ENCODE measurements at places on chromosomes 11 and 22. TPM values are rescaled to one million over a fixed set of nuclear protein-coding genes. Genes with fewer than 3 reads are reported as not detected.

DNA sequence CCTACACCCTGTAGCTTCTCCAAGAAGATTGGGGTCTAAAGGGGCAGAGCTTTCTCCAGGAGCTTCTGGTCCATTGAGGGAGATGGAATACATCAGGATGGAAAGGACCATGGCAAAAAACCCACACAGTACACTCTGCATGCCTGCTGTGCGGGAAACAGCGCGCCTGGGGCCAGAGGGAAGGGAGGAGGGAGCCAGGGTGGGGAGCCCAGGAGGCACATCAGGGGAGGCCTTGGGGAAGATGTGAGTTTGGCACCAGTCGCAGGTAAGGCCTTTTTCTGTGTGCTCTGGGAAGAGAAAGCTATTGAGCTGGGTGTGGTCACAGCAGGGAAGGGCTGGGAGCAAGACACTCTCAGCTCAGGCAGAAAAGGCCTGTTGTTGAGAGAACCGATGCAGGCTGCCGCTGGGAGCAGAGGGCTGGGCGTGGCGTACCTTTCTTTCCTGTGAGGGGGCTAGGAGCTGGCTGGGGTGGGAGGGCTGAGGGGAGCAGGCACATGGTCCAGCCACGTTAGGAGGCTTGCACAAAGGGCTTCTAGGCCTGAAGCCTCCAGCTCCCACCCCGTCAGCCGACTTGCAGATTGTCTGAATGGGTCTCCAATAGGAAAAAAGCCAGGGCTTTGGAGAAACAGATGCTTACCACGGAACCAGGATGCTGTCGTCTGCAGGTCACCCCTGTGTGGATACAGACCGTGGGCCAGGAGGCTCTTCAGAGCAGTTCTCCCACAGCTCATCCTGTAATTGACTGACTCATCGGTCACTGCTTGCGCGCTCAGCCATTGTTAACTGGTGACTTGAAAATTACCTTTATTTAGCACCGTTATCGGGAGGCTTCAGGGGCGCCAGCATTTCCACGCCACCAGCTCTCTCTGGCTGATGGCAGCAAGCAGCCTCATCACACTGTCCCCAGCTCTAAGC is 237.3 kb downstream of the ST3GAL4 start:
- no peak for DNase-seq

- DNase-seq = no peak
These were observed 68.5 kb upstream of the IGLL5 start for GRCh38 chr22:22818861-22819855.

DNA sequence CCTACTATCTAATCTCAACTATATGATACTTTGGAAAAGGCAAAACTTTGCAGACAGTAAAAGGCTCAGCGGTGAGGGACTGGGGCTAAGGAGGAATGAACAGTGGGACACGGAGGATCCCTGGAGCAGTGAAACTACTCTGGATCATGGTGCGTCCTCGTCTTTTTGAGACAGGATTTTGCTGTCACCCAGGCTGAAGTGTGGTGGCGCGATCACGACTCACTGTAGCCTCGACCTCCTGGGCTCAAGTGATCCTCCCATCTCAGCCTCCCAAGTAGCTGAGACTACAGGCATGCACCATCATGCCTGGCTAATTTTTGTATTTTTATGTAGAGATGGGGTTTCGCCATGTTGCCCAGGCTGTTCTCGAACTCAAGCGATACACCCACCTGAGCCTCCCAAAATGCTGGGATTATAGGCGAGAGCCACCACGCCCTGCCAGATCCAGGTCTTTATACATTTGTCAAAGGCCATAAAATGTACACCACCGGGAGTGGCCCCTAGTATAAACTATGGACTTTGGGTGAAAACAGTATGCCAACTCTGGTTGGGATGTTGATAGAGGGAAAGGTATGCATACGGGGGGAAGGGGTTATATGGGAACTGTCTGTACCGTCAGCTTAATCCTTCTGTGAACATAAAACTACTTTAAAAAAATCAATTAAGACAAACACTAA is 28.0 kb upstream of the CYP2D6 start:
- DNase-seq = no peak

- no peak for DNase-seq
These were observed 56.2 kb upstream of the SC5D start for GRCh38 chr11:121236115-121237001.

The KCNK4 gene
- total RNA-seq = not detected

DNA sequence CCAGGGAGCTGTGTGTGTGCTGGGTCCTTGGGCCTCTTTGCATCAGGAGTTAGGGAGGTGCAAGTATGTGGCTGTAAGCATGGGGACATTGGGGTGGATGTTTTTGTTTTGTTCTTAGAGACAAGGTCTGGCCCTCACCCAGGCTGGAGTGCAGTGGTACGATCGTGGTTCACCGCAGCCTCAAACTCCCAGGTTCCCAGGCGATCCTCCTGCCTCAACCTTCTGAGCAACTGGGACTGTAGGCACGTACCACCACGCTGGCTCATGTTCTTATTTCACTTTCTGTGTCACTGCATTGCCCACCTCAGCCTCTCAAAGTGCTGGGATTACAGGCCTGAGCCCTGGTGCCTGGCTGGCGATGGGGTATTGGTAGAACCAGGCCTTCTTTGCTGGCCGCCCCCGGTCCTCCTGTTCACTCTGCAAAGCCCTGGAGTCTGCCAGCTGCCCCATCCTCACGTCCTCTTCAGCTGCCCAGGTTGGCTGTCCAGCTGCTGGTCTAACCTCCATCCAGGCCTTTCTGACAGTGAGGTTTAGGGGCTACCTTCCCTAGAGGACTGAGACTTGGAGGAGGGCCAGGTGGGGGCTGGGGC is 851 bp upstream of the GRAMD4 start:
- DNase-seq = no peak

The PRR5 gene
- total RNA-seq = 7.3 TPM

DNA sequence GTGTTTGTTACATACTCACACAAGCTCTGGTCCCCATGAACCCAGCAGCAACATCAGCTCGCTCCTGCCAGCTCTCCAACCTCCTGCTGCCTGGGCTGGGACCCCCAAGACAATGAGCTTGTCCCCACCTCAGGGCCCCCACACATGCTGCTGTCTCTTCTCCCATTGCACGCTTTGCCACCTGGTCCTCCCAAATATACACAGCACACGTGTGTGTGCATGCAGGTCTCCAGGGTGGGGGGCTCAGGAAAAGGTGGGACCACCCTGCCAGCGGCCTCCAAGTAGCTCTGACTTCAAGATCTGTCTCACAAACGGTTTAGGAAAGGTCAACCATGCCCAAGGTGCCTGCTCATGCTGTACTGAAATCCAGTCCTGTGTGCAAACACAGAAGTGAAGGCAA is 68.1 kb upstream of the CCND1 start:
- no peak for DNase-seq

DNA sequence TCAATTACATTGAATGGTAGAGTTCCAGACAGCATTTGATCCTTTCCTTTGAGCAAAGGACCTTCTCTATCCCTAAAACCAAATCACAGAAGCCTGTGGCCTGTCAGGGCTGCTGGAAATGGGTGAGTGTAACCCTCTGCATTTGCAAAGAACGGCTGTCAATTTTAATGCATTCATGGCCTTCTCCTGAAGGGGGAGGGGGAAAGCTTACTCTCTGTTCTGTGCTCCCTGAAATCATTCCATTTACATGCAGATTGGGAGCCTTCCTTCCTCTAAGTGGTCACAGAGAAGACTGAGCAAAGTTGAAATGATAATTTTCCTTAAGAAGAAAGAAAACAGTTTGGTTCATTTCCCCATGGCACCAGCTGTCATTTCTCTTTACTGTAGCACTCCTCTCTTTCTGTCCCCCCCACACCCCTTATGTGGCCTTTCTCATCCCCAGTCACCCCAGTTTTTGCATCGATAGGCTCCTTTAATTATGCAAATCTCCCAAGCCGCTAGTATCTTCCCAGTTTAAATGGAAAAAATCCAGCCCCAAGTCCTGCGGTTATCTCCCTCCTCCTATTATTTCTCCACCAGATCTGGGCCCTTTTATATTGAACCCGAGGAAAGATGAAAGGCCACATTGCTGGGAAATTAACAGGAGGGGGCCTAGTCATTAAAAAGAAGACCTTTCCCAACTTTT is 109.4 kb upstream of the KIRREL3 start:
- DNase-seq = no peak

The MMP1 gene
- 0.71 TPM for total RNA-seq

DNA sequence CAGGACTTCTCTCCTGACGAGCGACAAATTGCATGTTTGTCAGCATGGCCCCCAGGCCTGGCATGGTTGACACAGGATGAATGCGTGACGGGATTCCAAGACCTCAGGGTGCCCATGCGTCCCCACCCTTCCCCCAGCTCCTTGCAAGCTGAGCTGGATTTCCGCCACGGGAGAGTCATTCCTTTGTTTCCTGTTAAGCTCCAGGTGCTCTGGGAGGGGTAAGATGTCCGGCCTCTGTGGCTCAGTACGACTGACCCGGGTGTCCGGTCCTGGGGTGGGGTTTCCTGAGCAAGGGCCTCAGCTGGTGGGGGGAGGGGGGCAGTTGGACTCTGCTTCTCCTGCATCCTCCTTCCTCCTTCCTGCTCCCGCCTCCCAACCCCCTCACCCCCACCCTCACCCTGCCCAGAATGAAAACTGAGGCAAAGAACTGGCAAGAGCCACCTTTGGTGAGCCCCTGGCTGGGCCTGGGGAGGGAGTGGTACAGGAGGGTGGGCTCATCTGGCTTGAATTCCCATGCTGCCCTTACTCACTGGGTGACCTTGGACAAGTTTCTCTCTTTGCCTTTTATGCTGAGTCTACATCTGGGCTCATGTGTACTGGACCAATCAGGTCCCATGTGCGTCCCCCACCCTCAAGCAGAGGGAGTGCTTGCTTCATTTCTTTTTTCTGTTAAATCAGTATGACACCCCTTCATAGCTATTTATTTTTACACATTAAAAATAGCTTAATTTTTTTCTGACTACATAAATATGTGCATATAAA is 2.5 kb downstream of the CDC42EP2 start:
- no peak for DNase-seq

- DNase-seq = no peak
These were observed 152.9 kb downstream of the CACNA1I start for GRCh38 chr22:39723463-39723862.

The MRPL49 gene
- total RNA-seq = 61.1 TPM

- no peak for DNase-seq
These were observed 725.3 kb upstream of the CCDC179 start for GRCh38 chr11:23585416-23586104.

- DNase-seq = no peak
These were observed 46.4 kb downstream of the PPP6R3 start for GRCh38 chr11:68506908-68507307.

DNA sequence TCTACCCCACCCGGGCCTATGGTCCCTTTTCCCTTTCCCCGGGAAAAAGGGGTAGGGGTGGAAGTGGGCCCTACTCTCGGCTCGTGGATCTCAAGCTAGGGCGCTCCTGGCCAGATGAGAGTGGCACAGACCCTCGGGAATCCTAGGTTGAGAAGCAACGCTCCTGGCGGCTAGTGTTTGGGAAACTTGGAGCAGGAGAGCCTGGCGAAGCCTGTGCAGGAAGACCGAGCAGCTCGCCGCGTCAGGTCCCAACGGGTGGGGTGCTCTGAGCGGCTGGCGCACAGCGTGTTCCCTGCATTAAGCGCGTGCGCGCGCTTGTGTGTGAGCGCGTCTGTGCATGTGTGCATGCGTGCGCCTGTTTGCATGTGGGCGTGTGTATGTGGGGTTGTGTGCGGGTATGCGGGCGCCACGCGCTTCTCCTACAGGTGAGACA is 7.1 kb upstream of the FLI1 start:
- DNase-seq = no peak

DNA sequence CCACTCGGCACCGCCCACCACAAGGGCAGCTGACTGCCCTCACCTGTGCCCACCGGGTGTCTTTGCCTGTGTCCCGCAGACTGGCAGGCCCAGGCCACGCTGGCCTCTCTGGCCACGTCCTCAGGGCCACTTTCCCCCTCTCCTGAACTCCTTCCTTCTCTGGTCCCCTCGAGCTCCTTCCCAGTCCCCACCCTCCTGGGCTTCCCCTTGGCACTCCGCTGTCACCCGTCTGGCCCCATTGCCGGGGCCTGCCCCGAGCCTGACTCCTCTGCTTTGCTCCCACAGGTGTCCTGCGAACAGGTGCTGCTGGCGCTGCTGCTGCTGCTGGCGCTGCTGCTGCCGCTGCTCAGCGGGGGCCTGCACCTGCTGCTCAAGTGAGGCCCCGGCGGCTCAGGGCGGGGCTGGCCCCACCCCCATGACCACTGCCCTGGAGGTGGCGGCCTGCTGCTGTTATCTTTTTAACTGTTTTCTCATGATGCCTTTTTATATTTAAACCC is 14.2 kb downstream of the MCAT start:
- DNase-seq = no peak

The PRG3 gene
- total RNA-seq = not detected

The MAPK8IP2 gene
- total RNA-seq = 0.92 TPM

DNA sequence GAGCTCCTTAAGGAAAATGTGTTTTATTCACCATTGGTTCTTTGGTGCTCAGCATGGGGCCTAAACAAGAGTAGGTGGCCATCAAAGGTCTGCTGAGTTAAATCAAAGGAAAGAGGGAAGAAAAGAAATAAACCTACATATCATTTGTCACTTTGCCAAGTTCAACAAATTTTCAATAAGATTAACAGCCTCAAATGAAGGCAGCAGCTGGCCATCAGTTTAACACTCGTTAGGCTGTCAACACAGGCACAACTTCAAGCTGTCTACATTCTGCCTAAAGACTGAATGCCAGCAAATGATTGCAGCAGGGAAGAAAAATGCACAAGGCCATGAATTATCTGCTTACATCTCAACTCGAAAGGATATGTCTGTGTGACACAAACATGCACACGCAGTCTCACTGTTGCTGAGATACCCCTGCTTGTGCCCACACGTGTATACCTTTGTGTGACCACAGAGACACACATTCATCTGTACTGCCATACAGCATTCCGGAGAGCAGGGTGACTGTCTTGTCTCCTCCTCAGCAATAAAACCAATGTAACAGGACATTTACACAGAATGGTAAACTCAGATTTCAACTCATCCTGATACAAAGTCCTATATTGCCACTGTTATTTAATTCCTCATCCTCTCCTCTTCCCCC is 40.1 kb downstream of the TRIM66 start:
- DNase-seq = no peak

DNA sequence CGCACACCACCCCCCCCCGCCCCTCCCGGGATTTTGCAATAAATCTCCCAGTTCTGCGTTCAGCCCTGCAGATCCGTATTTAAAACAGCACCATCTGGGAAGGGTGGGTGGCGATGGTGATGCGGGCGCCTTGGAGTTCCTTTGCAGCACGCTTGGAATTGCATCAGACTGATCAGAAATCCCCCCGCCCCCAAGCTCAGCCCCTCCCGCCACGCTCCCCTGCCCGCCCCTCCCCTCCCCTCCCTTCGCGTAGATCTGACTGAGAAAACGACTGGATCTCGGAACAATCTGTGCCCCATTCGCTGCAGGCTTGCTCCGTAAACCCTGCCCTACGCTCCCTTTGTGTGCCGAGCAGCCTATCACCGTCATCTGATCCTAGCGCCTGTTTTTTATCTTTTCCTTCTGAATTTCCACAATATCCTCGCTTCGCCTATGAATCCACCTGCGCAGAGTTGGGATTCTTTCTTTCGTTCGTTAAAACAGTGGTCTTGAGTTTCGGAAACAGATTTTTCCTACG is 18.1 kb upstream of the BDNF start:
- DNase-seq = no peak

GRCh38 chr22:24392218-24392931 is 35.0 kb upstream of the ADORA2A start:
- DNase-seq = no peak
